PC-9 (cell line): ENCODE measurements at places on chromosomes 2 and 18. TPM values are rescaled to one million over a fixed set of nuclear protein-coding genes. Genes with fewer than 3 reads are reported as not detected.
A peak's percentile ranks its signal among the peaks of the same experiment; 100 is the strongest.

DNA sequence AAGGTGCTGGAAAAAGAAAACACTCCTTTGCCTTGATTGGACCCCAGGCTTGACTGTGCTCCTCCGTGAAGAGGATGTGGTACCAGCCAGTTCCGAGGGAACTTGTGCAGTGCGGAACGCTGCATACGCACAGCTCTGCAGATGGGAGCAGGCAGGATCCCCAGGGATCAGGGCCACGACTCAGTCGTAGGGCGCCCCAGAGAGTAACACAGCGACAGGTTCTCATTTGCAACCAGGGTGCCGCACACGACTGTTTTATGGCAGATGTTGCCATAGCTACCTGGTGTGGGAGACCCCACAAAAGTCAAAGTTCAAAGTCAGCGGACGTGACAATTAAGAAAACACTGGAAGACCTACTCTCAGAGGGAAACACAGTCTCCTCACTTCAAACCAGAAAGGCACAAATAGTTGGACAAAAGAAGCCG lies 779 bp downstream of the MALL start:
- DNase-seq = no peak
- peak overlapping the region; percentile 80 for H3K27ac ChIP-seq
- H3K27me3 ChIP-seq = no peaks in the 10 kb centered on the region

The UXS1 gene
- 61.3 and 65.6 TPM in 2 replicates for total RNA-seq

GRCh38 chr2:204763974-204764703 lies 218.9 kb downstream of the PARD3B start:
- DNase-seq = no peak
- no peak overlapping the region for H3K4me3 ChIP-seq
- no peak overlapping the region for H3K27ac ChIP-seq
- no peaks in the 10 kb centered on the region for H3K36me3 ChIP-seq

GRCh38 chr2:178286636-178287035 lies 92.3 kb downstream of the OSBPL6 start:
- H3K27ac ChIP-seq = no peak overlapping the region
- no peaks in the 10 kb centered on the region for H3K27me3 ChIP-seq
- no peak for DNase-seq
- 0 out of 2 replicates have a peak, but pooled peaks cover 7% of the 10 kb centered on the region for H3K4me1 ChIP-seq
- no peak overlapping the region for H3K4me3 ChIP-seq

GRCh38 chr2:94725543-94725942 lies 145.7 kb upstream of the TEKT4 start:
- no peaks in the 10 kb centered on the region for H3K27me3 ChIP-seq
- no peaks in the 10 kb centered on the region for H3K36me3 ChIP-seq
- no peak for DNase-seq
- no peak overlapping the region for H3K27ac ChIP-seq
- no peaks in the 10 kb centered on the region for H3K4me1 ChIP-seq

The KCNG2 gene
- total RNA-seq = not detected in 2 replicates

GRCh38 chr2:96144481-96145035 lies 682 bp downstream of the DUSP2 start:
- no peaks in the 10 kb centered on the region; the same call in 1 of the 2 replicates for H3K36me3 ChIP-seq
- no peaks in the 10 kb centered on the region for H3K27me3 ChIP-seq
- no peak overlapping the region for H3K27ac ChIP-seq

- no peak for DNase-seq
- H3K27me3 ChIP-seq = no peaks in the 10 kb centered on the region
- H3K36me3 ChIP-seq = no peaks in the 10 kb centered on the region
- H3K4me1 ChIP-seq = peaks cover 8% of the 10 kb centered on the region
- H3K27ac ChIP-seq = no peak overlapping the region
These were observed 195.1 kb downstream of the LPIN1 start for GRCh38 chr2:11941201-11942177.

DNA sequence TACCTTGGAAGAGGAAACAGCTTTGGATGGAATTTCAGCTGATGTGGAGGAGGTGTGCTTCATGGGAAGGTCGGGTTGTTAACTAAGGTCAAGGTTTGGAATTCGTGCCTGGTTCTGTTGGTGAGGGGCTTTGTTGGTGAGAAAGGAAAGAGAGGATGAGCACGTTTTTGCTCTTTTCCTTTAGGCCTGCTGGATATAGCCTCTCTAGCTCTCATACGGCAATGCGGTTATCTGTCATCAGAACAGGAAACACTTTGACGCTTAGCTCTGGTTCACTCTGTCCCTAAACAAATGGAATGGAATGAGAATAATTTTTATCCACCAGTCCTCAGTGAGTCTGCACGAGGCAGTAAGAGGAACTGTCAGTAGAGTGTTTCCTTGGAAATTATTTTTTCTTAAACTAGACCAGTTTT lies 169.7 kb upstream of the NOSTRIN start:
- no peak overlapping the region for H3K4me3 ChIP-seq

DNA sequence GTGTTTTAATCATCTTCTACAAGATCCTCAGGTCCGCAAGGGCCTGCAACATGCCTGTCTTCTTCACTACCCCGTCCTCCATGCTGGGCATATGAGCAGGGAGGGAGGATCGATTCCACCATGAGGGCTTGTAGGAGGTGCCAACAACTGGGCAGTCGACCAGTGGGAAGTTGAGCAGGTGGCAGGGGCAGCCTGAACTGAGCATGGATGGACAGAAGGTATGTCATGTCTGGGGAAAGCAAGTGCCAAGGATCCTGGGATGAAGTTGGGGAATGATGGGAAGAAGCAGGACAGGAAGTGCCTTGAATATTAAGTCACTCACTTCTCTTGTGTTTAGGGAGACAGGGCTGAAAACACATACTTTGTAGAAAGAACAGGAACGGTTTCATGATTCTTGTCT lies 44.7 kb downstream of the CTIF start:
- no peak for DNase-seq
- no peaks in the 10 kb centered on the region for H3K27me3 ChIP-seq
- H3K4me3 ChIP-seq = no peak overlapping the region
- no peak overlapping the region for H3K27ac ChIP-seq
- no peaks in the 10 kb centered on the region for H3K4me1 ChIP-seq
- H3K36me3 ChIP-seq = no peaks in the 10 kb centered on the region

GRCh38 chr2:158979772-158980171 lies 11.3 kb downstream of the TANC1 start:
- H3K4me3 ChIP-seq = no peak overlapping the region
- H3K36me3 ChIP-seq = no peaks in the 10 kb centered on the region
- 0 out of 2 replicates have a peak, but pooled peaks cover 6% of the 10 kb centered on the region for H3K4me1 ChIP-seq
- H3K27me3 ChIP-seq = no peaks in the 10 kb centered on the region

The SANBR gene
- 12.6 and 13.8 TPM in 2 replicates for total RNA-seq

DNA sequence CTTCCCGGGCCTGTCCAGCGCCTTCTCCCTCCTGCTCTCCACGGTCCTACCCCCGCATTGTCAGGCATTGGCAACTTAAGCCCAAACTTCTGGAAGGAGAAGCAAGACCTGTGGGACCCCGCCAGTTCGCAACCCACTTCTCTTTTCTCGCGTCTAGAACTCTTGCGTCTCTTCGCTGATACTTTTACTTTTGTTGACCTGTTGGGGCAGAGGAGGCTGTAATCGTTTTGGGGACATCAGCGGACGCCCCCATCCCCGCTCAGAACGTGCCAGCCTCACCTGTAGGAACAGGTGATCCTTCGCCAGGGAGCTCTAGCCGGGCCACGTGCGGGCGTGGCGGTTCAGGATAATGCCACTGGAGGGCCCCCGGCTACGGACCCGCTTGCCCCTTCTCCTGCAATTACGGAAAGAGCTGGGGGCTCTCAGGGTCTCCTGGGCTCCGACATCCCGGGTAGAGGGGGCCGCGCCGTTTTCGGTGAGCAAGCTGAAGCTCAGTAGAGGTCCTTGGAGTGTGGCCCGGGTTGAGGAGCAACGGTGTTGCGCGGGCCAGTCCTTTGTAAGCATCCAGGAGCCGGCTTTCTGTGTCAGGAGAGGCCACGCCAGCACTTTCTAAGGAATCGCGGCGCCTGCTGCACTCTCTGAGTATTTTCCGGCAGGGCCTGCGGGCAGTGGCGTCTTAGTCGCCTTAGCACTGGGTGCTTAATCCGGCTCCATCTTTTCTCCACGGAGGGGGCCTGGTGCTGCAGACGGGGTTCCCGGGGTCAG lies 1.6 kb downstream of the MTCL1 start:
- H3K4me1 ChIP-seq = peaks cover 21% of the 10 kb centered on the region
- H3K27me3 ChIP-seq = no peaks in the 10 kb centered on the region
- peak; percentile 56 for DNase-seq

DNA sequence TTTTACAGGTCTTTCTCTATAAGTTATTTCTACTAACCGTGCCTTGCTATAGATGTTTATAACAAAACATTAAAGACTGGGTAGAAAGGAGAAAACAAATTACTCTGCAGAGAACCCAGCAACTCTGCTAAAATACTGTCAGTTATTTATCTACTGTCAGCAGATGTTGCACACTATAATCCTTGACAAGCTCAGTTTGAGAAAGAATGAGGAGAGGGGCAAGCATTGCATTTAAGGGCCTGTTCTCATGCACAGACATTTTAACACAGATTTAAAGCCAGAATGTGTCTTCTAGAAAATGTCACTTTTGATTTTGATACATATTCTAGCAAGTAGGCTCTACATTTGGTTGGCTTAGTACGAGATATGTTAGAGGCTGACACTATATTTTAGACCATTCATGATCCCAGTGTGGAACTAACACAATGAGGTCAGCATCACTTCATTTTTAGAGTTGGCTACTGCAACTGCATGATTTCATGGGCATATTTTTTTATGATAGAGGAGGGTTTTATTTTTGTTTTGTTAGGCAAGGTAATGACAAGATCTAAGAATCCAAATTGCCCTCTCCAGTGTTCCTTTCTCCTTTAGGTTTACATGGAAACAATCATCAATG lies 516.4 kb downstream of the ZEB2 start:
- H3K4me1 ChIP-seq = no peaks in the 10 kb centered on the region
- no peak overlapping the region for H3K27ac ChIP-seq
- no peaks in the 10 kb centered on the region for H3K27me3 ChIP-seq
- no peak overlapping the region for H3K4me3 ChIP-seq
- DNase-seq = no peak

DNA sequence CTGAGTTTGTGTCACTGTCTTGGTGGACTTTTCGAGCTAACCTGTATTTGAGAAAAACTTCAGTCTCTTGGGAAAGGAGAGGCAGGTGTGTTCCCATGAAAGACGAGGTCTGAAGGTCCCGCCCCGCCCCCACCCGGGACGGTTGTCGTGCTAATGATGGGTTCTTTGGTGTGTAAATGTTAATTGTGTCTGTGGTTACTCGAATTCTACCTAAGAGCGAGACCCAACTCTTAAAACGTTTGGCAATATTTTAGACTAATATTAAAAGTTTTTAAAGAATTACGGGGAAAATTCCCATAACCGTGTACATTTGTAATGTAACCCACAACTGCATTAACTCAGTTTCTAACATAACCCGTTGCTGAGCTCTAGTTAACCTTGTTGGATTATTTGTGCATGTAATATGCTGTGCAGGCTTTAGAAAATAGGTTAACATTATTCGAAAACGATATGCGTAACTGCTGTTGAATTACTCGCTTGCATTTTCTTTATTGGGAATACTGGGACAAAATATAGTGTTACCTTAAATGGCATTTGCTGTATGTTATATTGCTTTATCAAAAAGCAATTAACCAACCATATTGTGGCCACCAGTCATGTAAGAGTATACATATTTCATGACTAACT lies 833 bp downstream of the EPB41L5 start:
- no peaks in the 10 kb centered on the region for H3K27me3 ChIP-seq
- no peaks in the 10 kb centered on the region for H3K36me3 ChIP-seq
- H3K4me1 ChIP-seq = peaks cover 24% of the 10 kb centered on the region

The PRKCE gene
- total RNA-seq = 21.7 and 24.0 TPM in 2 replicates

The CYP27A1 gene
- total RNA-seq = 0.94 and 2.0 TPM in 2 replicates

DNA sequence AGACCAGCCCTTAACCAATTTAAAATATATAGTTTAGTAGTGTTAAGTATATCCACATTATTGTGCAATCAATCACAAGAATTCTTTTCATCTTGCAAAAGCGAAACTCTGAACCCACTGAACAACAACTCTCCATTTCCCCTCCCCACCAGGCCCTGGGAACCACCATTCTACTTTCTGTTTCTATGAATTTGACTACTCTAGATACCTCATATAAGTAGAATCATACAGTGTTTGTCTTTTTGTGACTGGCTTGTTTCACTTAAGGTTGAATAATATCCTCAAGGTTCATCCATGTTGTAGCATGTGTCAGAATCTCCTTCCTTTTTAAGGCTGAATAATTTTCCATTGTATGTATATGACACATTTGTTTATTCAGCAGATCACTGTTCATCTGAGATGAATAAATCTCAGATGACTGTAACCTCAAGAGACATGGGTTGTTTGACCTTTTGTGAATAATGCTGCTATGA lies 8.1 kb upstream of the SOS1 start:
- DNase-seq = no peak
- peaks cover 7% of the 10 kb centered on the region for H3K4me1 ChIP-seq
- H3K27ac ChIP-seq = no peak overlapping the region

DNA sequence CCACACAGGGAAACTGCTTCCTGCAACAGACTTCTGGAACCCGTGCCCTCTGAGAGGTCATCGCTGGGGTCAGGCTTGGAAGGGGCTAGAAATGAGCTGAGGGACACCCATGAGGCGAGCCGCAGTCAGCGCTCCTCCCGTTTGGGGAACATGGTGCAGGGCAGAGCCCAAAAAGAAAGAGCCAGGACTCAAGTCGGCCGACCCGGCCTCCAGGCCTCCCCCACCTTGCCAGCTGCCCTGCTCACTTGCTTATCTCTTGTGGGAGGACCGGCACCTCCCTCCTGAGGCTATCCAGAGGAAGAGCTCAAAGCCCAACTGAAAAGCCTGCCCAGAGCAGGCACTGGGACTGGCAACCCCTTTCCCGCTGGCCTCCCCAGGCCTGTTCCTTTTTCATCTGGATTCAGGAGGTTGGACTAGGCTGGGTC lies 43.6 kb downstream of the SCTR start:
- no peaks in the 10 kb centered on the region for H3K4me1 ChIP-seq
- no peak overlapping the region for H3K27ac ChIP-seq
- H3K4me3 ChIP-seq = no peak overlapping the region
- DNase-seq = no peak
- no peaks in the 10 kb centered on the region for H3K27me3 ChIP-seq
- no peaks in the 10 kb centered on the region for H3K36me3 ChIP-seq

GRCh38 chr2:234492717-234493485 lies 4.0 kb downstream of the ARL4C start:
- no peak overlapping the region for H3K27ac ChIP-seq
- peaks cover 26% of the 10 kb centered on the region for H3K4me1 ChIP-seq

DNA sequence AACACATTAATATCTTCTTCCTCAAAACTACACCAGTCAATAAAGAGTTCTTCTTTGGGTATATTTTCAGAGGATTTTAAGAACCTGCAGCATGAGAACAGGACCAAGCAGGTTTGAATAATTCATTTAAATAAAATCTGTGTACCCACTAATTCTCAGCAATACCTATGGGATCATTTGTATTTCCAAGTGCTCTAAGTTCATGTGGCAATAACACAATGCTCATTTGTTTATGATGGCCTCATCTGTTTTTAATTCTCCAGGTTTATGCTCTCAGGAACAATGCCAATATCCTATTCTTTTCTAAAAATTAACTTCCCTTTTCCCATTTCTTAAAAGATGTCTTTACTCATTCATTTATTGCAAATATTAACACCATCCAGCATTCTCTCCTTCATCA lies 264.7 kb downstream of the METTL4 start:
- DNase-seq = no peak
- no peak overlapping the region for H3K4me3 ChIP-seq
- H3K36me3 ChIP-seq = no peaks in the 10 kb centered on the region
- peaks cover 45% of the 10 kb centered on the region for H3K4me1 ChIP-seq
- H3K27ac ChIP-seq = peak overlapping the region; percentile 99
- no peaks in the 10 kb centered on the region for H3K27me3 ChIP-seq
